NCI-H1092 treated with DMSO at 0.1 percent for 48 hours (cell line): ENCODE measurements at places on chromosomes 3 and 15.

- DNase-seq, result no peak
Measured at GRCh38 chr15:99589801-99590200, 24.0 kb downstream of the MEF2A start.

DNA sequence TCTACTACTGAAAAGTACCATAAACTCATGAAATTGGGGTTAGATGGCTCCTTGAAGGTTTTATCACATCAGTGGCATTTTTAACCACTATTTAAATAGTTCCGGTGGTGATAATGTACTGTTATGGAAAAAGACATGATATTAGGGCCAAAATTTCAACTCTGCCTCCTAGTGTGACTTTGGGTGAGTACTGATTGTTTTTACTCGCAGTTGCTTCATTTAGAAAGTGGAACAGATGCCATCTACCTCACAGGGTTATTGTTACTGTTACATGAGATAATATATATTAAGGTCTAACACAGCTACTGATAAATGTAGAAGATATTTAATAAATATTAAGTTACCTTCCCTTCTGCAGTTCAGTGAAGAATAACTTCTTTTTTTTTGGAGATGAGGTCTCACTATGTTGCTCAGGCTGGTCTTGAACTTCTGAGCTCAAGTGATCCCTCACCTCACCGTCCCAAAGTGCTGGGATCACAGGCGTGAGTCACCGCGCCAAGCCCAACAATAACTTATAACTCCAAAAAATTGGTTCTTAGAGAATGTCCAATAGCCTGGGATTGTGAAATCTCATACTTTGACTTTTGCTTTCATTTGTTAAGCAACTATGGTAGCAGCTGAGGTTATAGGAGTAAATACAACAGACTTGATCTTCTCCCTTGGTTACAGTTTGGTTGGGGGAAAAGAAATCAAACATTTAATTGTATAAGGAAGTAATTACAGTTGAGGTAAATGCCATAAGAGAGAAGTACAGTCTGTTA lies 48.3 kb downstream of the MEF2A start:
- no peak for DNase-seq

GRCh38 chr3:126354776-126355175 lies 2.4 kb downstream of the KLF15 start:
- no peak for DNase-seq

GRCh38 chr3:124352149-124352539 lies 360.2 kb upstream of the ROPN1 start:
- peak; percentile 63 for DNase-seq

GRCh38 chr3:159237226-159237625 lies 435.4 kb downstream of the MFSD1 start:
- no peak for DNase-seq

DNA sequence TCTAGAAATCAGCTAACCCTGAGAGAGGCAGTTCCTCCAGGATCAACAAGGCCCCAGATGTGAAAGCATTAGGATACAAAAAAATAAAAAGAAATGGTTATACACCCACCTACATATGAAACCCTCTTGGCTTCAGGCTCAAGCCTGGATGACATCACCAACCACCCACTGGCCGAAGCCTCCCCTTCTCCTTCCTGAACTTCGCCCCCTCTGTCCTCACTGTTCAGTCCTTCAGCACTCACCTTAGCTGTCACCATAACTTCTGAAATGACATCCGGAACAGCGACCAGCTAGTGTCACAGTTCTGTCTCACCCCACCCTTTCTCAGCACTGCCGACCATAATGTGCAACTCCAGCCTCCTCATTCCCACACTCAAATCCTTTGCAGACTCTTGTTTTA lies 98.7 kb downstream of the PLCH1 start:
- no peak for DNase-seq

- no peak for DNase-seq
Measured at GRCh38 chr3:8540456-8540855, 38.8 kb downstream of the LMCD1 start.

- DNase-seq, result no peak
Measured at GRCh38 chr3:73571238-73571794, 53.4 kb downstream of the PDZRN3 start.

GRCh38 chr3:98004721-98005120 lies 30.4 kb downstream of the GABRR3 start:
- no peak for DNase-seq

DNA sequence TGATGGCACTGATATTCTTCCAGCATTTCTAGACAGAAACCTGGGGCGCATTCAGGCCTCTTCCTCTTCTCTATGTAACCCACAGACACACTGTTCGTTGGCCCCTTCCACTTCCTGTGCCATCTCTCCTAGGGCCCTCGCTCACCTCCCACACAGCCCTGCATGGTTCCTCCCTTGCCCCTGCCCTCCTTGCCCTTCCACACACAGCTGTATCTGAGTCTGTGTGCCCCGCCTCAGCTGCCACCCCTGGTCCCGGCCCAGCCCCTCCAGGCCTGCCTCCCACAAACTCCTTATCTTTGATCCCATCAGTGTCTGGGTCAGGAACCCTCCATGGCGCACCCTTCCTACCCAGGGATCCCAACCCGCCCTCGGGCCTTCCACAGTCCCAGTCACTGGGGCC lies 37.9 kb downstream of the RAB6B start:
- DNase-seq, result no peak
